ENCODE measurements at places on chromosomes 7 and 10.

DNA sequence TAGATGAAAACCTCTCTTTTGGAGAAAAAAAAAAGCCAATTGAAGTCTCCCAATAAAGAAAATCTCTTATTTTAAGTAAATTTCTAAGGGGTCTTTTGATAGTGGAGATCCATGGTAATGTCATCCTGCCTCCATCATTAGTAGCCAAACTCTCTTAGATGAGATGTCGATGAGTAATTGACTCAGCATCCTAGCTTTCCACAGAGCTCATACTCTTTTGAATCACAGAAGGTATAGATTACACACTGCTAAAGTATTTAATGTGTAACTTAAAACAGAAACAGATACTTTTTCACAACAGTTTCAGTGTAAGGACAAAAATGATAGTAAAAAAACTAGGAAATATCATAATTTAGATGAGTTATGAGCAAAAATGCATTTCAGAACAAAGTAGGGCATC, 19.4 kb downstream of the MAGI2 start:
- no peak for DNase-seq

GRCh38 chr7:151119902-151120301, 33.6 kb downstream of the AGAP3 start:
- no peak for DNase-seq

- no peak for DNase-seq
Measured at GRCh38 chr10:10320956-10321355, 696.7 kb upstream of the CELF2 start.

DNA sequence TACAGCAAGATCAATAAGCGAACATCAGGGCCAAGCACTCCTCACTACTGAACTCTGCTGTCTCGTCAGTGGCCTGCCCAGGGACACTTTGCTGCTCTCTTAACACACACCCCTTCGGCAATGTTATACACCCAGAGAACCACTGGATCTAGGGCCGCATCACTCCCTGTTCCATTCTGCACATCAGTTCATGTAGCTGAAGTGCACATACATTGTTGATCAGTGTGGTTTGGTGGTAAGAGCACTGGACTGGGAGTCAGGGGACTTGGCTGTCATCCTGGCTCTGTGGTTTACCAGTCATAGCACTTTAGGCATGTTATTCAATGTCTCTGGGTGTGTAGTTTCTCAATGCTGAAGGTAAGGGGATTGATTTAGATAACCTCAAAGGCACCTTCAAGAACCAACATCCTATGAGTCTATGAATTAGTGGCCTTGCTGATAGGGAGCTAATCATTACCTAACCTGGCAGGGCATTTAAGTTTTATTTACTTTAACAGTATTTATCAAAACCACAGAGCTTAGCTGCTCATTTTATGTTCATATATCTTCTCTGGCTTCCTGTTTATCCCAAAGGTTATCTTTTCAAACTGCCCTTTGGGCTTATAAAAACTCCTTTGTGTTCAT, 24.8 kb downstream of the DUSP5 start:
- no peak for DNase-seq

GRCh38 chr10:103109821-103110220, 83.3 kb downstream of the NT5C2 start:
- DNase-seq, result no peak

- DNase-seq, result no peak
Measured at GRCh38 chr7:75534727-75535307, 42.7 kb downstream of the SPDYE5 start.

DNA sequence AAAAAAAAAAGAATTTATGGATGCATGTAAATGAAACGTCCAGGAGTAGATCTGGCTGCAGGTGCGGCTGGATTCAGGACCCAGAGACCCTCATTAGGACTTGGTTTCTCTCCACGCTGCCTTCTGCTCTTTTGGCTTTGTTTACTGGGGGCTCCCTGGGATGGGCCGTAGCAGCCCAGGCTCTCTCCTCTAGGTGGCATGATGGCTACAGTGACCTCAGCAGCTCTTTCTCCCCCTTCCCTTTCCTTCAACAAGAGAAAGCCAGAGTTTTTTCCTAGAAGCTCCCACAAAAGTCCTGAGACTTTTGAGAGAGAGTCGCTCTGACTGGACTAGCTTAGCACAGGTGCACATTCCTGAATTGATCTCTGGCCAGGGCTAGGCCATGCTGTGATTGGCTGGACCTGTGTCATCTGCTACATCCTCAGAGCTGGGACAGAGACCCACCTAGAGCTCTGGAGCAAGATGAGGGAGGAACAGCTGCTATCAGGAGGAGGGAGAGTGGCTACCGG, 67.8 kb upstream of the PDCD4 start:
- DNase-seq, result no peak

GRCh38 chr7:93704217-93704616, 129.7 kb upstream of the CALCR start:
- no peak for DNase-seq

- no peak for DNase-seq
Measured at GRCh38 chr7:44291066-44291732, 34.2 kb downstream of the CAMK2B start.

DNA sequence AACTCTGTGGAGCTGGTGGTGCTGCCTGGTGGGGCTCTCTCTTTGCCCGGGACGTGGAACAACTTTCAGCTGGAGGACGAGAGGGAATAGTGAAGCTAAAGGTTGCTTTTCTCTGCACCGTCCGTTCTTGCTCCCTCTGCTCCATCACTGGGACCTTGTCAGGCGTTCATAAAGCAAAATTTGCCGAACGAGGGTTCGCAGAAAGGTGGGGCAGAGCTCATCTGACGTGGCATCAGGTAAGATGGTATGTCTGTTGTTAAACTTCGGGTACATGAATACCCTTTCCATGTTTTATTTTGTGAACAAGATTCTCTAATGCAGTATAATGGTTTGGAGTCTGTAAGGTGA, 416 bp downstream of the BBS9 start:
- DNase-seq, result no peak

DNA sequence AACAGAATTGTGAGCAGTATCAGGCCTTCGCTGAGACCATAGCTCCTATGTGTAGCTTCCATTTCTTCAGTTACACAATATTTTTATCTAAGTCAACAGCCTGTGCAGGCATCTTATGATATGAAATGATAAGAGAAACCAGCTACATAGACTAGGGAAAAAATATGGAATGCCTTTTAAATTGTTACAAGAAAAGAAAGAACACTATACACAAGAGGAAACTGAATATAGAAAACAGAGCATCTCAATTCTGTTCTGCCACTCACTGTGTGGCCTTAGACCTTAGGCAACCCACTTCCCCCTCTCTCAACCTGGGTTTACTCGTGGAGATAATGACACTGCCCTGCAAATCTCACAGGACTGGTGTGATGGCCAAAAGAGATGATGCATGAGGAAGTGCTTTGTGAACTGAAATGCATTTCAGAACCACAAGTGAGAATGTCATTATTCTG, 132.9 kb downstream of the LRRN3 start:
- no peak for DNase-seq

DNA sequence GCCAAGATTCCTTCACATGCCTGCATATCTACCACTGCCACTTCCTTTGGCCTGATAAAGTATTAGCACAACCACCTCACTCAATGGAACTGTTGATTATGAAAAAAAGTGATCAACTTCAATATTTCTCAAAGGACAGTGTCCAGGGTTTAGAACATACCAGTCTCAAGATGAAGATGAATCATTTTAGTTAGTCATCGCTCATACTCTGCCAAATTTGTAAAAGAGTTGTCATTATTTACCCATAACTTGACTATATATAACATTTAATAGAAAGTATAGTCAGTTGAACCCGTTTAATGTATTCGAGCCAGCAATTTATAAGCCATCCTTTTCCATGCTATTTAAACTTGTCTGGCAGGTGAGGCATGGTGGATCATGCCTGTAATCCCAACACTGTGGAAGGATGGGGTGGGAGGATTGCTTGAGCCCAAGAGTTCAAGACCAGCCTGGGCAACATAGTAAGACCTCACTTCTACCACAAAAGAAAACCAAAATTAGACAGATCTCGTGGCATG, 33.2 kb downstream of the SPAM1 start:
- DNase-seq, result no peak

- no peak for DNase-seq
Measured at GRCh38 chr10:46525824-46526681, 30.4 kb downstream of the GPRIN2 start.

GRCh38 chr7:119929891-119930290, 343.1 kb upstream of the KCND2 start:
- DNase-seq, result no peak

GRCh38 chr10:97497572-97498075, 598 bp downstream of the MMS19 start:
- peak; percentile 51 for DNase-seq

GRCh38 chr7:65239707-65240352, 133.8 kb upstream of the ZNF92 start:
- DNase-seq, result no peak

DNA sequence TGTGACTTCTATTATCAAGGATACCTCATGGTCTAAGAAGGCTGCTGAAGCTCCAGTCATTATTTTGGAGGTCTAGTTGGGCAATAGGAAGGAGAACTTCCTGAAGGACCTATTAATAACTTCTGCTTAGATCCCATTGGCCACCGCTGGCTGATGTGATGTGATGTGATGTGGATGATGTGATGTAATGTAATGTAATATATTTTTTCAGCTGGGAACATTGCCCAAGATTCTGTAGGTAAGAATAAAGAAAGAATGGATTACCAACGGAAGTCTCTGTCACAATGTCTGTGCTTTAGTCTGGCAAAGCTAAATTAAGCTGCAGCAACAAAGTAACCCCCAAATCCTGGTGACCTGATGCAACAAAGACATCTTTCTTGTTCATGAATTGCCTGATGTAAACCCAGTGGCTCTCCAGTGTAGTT, 233.7 kb downstream of the PTEN start:
- DNase-seq, result no peak

- DNase-seq, result no peak
Measured at GRCh38 chr10:35328404-35329037, 7.8 kb upstream of the CCNY start.

DNA sequence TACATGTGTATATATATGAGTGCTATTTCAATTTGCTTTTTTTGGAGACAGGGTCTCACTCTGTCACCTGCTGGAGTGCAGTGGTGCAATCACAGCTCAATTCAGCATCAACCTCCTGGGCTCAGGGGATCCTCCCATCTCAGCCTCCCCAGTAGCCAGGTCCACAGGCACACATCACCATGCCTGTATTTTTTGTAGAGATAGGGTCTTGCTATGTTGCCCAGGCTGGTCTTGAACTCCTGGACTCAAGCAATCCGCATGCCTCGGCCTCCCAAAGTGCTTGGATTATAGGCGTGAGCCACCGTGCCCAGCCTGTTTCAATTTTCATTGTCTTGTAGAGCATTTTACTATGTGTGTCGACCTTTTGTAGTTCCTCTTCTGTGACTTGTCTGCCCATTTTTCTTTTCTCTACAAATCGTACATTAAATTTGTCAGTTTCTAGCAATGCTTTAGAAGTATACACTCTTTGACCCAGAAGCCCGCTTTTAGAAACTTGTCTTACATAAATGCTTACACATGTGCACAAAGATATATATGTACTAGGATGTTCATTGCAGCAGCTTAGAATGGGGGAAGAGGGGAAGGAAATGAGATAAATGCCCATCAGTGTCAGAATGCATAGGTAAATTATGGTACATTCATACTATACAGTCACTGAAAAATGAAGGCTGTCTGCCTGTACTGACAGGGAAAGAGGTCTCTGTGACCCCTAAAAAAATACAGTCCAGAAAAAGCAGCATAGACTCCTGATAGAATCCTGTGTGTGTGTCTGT, 12.2 kb upstream of the RFC2 start:
- DNase-seq, result no peak

Data from effector CD4-positive, alpha-beta T cell (primary cell).